ENCODE measurements at places on chromosomes 1 and 21. TPM values are rescaled to one million over a fixed set of nuclear protein-coding genes. Genes with fewer than 3 reads are reported as not detected.

Gene ARID4B
- 44.8 TPM for total RNA-seq

Gene SYT2
- not detected for total RNA-seq

Gene HMGCS2
- total RNA-seq = not detected

Gene C2CD4D
- total RNA-seq = not detected

Gene OR2L5
- total RNA-seq = not detected

Gene ZBTB8A
- total RNA-seq = 8.0 TPM

Gene TAS1R1
- total RNA-seq = not detected

Gene GPATCH4
- total RNA-seq = 13.4 TPM

Gene LEPROT
- total RNA-seq = 45.0 TPM

Gene C4BPA
- total RNA-seq = not detected

Gene MCOLN2
- 0.30 TPM for total RNA-seq

Gene VASH2
- total RNA-seq = 1.4 TPM

Gene OR2L3
- not detected for total RNA-seq

Gene KLHDC8A
- total RNA-seq = not detected

Gene PLEKHG5
- total RNA-seq = 11.3 TPM

Gene RLF
- total RNA-seq = 38.3 TPM

Gene ZNF669
- total RNA-seq = 6.0 TPM

Gene IL20
- total RNA-seq = not detected
